ENCODE measurements at places on chromosomes 2 and 18. TPM values are rescaled to one million over a fixed set of nuclear protein-coding genes. Genes with fewer than 3 reads are reported as not detected.

The TMEFF2 gene
- 88.4 TPM for total RNA-seq

The CHRNG gene
- total RNA-seq, result not detected

The CLEC4F gene
- total RNA-seq, result not detected

The KYNU gene
- total RNA-seq, result 0.27 TPM

The C18orf54 gene
- 12.1 TPM for total RNA-seq

The DSC3 gene
- 0.36 TPM for total RNA-seq

The MEMO1 gene
- 60.9 TPM for total RNA-seq

The BMP10 gene
- total RNA-seq, result not detected

The TMEM178A gene
- total RNA-seq, result 26.8 TPM

The CYBRD1 gene
- total RNA-seq, result 16.3 TPM

The EGR4 gene
- 0.09 TPM for total RNA-seq

The DNAH6 gene
- total RNA-seq, result 9.5 TPM

The FBXO41 gene
- total RNA-seq, result 17.1 TPM

The WNT10A gene
- total RNA-seq, result 0.27 TPM

The ANKRD30BL gene
- total RNA-seq, result 33.8 TPM

The NEU2 gene
- total RNA-seq, result not detected

The CFAP53 gene
- total RNA-seq, result 1.7 TPM

The ALPG gene
- total RNA-seq, result not detected

The WIPF1 gene
- total RNA-seq, result 10.1 TPM

The SPR gene
- total RNA-seq, result 0.82 TPM

The PLEK gene
- total RNA-seq, result 2.7 TPM

All from cerebellum (tissue), 4 donors.